Umbilical cord (tissue), 2 donors: ENCODE measurements at places on chromosomes 16 and 17. TPM values are rescaled to one million over a fixed set of nuclear protein-coding genes. Genes with fewer than 3 reads are reported as not detected.
A peak's percentile ranks its signal among the peaks of the same experiment; 100 is the strongest.

GRCh38 chr16:23013484-23013883, 135.8 kb downstream of the USP31 start:
- no peak for DNase-seq

DNA sequence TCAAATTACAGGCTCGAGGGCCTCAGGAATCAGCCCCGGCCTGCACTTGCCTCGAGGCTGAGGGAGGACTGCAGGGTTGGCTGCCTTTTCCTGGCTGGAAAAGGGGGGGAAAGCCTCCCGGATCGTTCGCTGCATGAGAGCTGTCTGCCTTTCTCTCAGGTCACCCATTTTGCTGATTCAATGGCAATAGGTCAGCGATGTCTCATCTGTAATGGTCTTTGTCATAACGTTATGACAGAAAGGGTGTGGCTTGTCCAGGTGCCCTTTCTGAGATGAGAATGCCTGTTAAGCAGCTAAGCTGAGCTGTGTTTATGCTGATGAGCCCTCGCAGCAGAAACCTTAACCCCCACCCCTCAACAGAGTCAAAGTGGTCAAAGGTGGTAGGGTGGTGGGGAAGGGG, 81.8 kb downstream of the AKAP1 start:
- DNase-seq = no peak

DNA sequence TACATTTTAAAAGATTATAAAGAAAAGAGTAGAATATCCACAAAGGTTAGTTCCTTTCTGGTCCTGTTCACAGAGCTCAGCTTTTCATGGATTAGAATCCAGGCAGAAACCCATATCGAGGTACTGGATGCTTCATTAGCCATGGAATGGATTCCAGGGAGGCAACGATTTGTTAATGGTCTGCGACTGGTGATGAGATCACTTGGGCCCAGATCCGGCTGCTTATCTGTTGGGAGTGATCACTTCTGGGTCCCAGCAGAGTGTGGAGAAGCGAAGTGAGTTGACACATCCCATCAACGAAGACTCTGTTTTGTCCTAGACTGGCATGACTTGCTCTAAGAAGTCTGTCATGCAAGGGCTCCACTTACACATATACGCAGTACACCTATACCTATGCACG, 165.8 kb downstream of the MAF start:
- DNase-seq = no peak

DNA sequence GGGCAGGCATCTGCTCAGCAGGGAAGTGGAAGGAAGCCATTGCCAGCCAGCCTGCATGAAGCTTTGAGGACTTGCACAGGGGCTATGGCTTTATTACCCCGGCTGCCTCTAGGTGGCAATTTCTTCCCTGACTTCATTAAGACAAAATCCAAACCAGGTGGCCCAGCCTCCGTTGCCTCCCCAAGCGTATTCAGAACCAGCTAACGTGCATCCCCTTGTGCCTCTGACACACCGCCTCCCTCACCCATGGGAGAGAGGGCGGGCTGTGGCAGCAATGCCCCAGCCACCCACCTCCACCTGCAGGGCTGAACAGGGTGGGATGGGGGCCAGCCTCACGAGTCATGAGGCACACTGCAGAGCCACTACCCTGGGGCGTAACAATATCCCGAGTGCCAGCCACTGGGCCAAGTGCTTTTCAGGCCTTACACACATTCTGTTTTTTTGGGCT, 6.8 kb downstream of the KIFC3 start:
- DNase-seq = no peak

GRCh38 chr16:54847207-54847606, 83.5 kb upstream of the IRX5 start:
- peak; percentile 78 for DNase-seq

DNA sequence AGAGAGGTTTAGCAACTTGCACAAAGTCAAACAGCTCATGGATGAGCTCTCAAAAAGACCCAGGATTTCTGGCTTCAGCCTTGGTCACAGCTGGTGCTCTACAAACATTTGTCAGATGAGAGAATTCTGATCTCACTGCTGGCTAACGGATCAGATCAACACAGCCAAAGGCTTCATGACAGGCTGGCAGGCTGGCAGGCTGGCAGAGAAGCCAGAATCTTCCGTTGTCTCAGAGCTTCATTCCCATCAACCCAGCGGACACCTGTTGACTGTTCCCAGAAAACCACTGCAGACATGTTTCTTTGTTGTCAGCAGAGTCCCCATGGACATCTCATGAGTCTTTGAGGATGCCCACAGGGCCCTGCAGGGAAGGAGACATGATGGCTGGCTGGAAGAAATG, 303.8 kb upstream of the ASIC2 start:
- no peak for DNase-seq

- no peak for DNase-seq
Measured at GRCh38 chr17:1565877-1566276, 3.3 kb upstream of the PITPNA start.

The C16orf54 gene
- 0.72 TPM for total RNA-seq

- DNase-seq = no peak
Measured at GRCh38 chr17:78408476-78409050, 30.1 kb downstream of the PGS1 start.

DNA sequence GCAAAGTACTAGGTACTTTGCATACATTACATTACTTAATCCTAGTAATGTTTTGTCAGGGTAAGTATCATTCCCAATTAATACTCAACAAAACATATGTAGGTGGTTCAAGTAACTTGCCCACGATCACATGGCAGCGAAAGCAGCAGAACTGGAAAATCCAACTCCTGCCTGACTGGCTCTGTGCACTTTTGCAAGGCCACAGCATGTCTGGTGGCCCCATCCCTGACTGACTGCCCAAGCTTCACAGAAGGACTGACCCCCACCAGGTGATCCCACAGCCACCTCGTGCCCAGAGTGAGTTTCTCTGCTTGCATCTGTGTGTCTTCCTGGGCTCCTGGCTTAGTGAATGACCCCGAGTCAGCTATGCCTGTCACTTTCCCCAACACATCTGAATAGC, 11.4 kb downstream of the CNP start:
- DNase-seq = no peak

The ASPHD1 gene
- not detected for total RNA-seq

DNA sequence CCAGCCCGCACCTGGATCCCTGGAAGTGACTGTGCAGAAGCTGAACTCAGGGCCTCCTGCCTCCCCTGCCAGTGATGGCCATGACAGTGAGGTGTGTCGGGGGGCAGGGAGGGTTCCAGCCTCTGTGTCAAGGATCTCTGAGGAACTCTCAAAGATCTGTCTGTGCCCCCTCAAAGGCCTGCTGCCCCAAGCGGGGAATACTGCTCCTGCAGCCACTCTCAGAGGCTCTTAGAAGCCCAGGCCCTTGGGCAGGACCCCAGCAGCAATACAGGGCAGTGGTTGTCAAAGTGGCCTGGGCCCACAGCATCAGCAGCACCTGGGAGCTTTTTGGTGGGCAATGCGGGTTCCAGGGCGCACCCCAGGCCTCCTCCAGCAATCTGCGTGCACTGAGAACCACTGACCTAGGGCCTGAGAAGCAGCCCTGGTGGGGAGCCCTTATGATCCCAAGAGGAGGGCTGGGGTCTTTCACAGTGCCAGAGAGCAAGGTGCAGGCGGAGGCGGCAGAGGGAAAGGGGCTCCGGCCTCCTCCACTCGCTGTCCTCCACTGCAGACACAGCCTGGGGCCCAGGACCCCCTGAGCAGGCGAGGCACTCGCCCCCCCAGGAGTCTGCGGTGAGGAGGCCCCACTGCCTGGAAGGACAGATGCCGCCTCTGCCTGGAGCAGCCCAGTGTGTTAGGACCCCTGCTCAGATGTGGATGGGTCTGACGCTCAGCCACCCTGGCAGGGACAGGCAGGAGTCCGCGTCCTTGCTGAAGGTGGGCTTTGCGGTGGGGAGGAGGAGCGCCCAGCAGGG, 42.1 kb downstream of the ENGASE start:
- no peak for DNase-seq

DNA sequence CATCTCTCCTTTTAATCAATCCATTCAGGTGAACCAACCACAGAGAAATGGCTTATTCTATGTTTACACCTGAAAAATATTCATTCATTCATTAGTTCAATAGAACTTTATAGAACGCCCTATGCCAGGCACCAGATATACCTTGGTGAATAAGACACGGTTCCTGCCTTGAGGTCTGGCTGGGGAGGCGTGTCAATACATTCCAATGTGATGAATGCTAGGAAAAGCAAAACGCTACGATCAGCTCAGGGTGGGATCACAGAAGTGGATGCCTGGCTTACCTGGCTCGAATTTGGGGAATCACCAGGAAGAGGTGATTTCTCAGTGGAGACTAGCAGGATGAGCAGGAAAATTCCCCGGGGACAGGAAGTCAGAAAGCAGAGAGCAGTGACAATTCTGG, 17.5 kb upstream of the WFIKKN2 start:
- DNase-seq = no peak

The SLFN13 gene
- total RNA-seq = 1.7 TPM

DNA sequence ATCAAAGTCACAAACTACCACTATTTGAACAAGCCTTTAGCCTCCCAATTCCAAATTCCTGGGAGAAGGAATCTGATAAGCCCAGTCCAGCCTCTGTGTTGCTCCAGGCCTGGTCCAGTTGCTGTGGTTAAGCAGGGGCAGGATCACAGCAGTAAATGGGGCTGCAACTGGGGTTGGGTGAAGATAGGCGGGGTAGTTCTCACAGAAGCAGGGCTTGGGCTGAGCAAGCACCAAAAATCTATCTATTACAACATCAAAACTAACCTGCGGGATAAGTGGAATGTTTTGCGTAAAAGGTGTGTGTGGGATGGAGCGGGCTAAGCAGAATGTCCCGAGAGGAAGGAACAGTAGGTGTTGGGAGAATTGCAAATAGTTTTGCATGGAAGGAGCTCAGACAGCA, 23.0 kb upstream of the RNF135 start:
- DNase-seq = no peak

- DNase-seq = peak; percentile 42
Measured at GRCh38 chr17:14792746-14793145, 472.4 kb downstream of the PMP22 start.

The GRIN2A gene
- 5.3 TPM for total RNA-seq

The VMO1 gene
- not detected for total RNA-seq

- DNase-seq = no peak
Measured at GRCh38 chr17:20154286-20155000, 145.3 kb downstream of the SPECC1 start.

- DNase-seq = no peak
Measured at GRCh38 chr16:66562986-66563385, 3.3 kb upstream of the CMTM1 start.

DNA sequence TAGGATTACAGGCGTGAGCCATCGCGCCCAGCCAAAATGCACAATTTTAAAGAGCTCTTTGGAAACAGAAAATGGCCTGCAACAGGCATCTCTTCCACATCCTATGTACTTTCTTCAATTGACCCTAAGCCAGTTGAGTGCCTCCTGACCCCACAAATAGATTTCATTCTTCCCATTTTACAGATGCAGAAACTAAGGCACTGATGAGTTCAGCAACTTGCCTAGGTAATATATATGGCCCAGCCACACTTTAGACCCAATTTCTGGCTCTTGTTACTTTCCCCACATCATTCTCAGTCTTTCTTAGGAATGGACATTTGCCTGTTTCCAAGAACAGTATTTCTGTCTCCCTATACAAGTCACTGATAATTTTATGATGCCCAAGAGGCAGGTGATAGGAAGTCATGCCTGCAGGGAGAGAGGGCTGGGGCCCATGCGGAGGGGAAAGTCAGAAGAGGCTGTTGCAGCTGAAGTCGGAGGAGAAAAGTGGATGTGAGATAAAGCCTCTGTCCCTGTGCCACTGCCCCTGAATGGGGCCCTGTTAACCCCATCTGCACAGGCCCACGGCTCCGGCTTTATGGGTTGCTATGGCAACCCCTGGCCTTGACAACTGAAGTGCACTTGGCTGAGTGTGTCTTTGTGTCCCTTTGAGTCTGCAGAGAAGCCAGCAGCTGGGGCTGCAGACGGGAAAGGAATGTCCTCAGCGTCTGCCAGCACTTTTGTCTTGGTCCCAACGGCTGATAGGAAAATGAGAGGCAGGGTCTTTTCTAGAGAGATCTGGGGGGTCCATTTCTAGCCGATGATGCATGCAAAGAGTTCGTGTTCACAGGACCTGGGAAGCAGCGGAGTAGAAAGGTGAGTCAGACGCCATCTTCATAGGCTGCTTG, 45.9 kb downstream of the ABAT start:
- DNase-seq = peak; percentile 43

- DNase-seq = no peak
Measured at GRCh38 chr16:77450790-77451487, 16.1 kb upstream of the ADAMTS18 start.

DNA sequence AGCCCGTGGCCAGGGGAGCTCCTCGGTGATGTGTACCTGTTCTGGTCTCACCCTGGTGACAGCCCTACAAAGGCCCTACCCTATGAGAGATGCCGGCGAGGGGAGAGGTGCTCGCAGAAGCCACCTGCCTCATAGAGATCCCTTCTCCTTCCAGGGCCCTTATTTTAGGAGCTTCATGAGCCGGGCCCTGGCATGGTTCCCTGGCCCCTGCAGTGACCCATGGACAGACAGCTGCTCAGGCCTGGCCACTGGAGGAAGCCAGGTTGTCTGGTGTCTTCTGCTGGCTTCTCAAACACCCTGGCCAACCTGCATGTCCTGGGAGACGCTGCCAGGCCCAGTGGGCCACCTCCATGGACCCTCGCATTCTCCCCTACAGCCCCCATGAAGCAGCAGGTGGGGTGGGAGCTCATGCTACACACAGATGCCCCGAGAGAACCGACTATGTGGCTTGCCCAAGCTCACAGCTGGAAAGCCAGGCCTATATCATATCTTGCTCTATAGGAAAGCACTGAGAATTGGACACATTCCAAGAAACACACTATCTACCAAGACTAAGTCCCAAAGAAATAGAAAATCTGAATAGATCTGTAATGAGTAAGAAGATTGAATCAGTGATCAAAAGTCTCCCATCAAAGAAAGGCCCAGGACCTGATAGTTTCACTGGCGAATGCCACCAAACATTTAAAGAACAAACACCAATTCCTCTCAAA, 7.2 kb upstream of the AATK start:
- no peak for DNase-seq

DNA sequence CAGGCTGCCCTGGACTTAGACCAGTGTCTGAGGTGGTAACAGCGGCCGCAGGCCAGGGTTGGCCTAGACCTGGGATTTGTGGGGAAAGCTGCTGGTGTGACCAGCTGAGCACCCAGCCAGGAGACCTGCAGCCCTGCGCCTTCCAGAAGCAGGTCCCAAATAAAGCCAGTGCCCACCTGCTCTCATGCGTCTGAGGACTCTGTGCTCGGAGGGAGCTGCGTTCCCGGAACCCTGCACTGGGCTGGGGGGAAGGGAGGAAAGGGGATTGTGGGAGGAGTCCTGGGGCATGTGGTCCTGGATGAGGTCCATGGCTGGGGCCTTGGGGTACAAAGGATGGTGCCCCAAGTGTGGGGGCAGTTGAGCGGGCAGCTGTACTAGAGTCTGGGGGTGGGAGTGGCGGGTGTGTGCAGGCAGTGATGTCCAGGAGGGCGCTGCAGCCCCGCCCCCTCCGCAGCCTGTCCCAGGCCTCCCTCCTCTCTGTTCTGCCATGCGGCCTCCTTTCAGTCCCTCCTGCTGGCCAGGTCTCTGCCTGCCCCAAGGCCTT, 1.8 kb upstream of the NECAB2 start:
- no peak for DNase-seq
